ENCODE measurements at places on chromosomes 2 and 18. TPM values are rescaled to one million over a fixed set of nuclear protein-coding genes. Genes with fewer than 3 reads are reported as not detected.

DNA sequence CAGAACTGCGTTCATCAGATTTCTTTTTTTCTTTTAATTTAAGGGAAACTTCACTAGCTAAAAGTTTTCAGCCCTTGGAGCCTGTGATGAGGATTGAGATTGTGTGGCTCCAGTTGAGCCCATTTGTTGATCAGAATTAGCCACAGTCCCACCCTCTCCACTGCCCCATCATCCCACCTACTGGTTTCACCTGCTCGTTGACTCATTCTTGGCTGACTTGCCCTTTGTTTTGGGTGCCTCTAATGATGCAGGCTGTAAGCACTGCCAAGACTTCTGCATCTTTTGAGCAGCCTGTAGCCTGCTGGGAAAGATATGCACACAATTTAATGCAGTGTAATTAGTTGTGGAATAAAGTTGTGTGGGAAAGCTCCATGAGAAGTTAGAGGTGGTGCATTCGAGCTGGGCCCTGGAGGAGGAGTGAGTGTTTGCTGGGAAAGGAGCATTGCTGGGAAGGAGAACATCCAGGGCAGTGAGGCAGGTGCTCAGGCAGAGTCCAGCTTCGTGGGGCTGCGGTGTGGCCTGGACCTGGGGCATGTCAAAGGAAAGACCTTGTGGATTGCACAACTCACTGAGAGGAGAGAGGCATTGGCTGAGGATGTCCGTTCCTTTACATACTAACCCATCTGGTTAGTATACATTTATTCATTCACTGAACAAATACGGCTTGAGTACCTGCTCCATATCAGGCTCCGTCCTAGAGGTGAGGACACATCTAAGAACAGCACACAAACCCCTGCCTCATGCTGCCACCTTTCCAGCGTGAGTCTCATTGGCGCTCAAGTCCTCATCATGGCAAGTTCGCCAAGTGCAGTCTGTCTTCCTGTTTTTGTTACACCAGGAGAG lies 18.2 kb downstream of the ASPRV1 start:
- no peaks in the 10 kb centered on the region for H3K4me1 ChIP-seq
- H3K27me3 ChIP-seq, result no peaks in the 10 kb centered on the region
- H3K27ac ChIP-seq, result no peak overlapping the region
- H3K36me3 ChIP-seq, result peaks cover 23% of the 10 kb centered on the region
- no peak for DNase-seq

DNA sequence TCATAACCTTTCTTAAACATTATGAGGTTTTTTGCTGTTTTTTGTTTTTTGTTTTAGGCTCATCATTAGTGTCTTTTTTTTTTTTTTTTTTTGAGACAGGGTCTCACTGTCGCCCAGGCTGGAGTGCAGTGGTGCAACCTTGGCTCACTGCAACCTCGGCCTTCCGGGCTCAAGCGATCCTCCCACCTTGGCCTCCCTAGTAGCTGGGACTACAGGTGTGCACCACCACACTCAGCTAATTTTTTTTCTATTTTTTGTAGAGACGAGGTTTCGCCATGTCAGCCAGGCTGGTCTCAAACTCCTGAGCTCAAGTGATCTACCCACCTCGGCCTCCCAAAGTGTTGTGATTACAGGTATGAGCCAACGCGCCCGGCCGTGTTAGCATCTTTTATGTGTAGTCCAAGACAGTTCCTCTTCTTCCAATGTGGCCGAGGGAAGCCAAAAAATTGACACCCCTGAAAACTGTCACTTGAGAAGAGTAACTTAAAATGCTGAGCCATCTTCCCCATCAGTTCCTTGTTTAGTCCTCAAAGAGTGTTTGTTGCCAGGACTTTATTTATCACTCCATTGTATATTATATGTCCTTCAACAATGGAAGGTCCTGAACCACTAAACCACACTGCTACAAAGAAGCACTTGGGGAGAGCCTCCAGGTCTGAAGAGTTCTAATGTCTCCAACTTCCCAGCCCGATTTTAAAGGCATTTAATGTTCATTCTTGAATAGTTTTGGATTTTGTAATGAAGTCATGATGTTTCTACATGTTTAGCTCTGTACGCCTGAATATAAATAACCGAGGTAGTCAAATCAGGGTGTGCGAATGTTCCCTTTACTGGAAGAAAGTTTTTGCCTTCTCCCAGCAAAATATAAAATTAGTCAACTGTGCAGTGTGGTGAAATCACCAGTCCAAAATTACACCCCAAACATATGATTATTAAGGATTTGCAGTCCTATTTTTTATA lies 26.4 kb downstream of the ZNF516 start:
- H3K27ac ChIP-seq, result no peak overlapping the region
- DNase-seq, result no peak
- H3K4me3 ChIP-seq, result no peak overlapping the region
- peaks cover 26% of the 10 kb centered on the region for H3K4me1 ChIP-seq

DNA sequence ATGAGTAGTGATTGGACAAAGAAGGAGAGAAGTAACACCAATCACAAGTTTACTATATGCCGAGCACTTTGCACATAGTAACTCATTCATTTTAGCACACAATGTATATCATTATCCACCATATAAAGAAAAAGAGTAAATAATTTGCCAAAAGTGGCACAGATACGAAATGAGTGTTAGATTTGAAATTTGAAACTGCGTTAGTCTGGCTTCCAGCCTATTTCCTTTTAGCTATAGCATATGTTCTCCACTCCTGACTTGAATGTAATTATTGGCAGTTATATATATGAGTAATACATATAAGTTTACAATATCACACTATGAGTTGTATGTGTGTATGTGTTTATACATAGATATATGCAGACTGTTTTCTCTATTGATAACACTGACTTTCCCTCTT lies 98.6 kb downstream of the NOL4 start:
- no peak for DNase-seq
- H3K27me3 ChIP-seq, result no peaks in the 10 kb centered on the region
- no peak overlapping the region for H3K27ac ChIP-seq

PJVK gene
- 19.6 TPM for polyA plus RNA-seq

DNA sequence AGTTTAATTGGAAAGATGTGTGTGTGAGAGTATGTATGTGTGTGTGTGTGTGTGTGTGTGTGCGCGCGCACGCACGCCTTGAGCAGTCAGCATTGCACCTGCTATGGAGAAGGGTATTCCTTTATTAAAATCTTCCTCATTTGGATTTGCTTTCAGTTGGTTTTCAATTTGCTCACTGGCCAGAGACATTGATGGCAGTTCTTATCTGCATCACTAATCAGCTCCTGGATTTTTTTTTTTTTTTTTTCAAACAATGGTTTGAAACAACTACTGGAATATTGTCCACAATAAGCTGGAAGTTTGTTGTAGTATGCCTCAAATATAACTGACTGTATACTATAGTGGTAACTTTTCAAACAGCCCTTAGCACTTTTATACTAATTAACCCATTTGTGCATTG lies 48.0 kb downstream of the FEZ2 start:
- DNase-seq, result no peak
- H3K36me3 ChIP-seq, result peaks cover 57% of the 10 kb centered on the region
- no peaks in the 10 kb centered on the region for H3K4me1 ChIP-seq
- no peaks in the 10 kb centered on the region for H3K27me3 ChIP-seq

GRCh38 chr2:4369826-4370419 lies 666.5 kb downstream of the DCDC2C start:
- DNase-seq, result no peak
- no peaks in the 10 kb centered on the region for H3K27me3 ChIP-seq

GRCh38 chr2:27185331-27186026 lies 26.4 kb upstream of the ATRAID start:
- no peaks in the 10 kb centered on the region for H3K27me3 ChIP-seq
- H3K27ac ChIP-seq, result peak overlapping the region; percentile 70
- H3K4me1 ChIP-seq, result no peaks in the 10 kb centered on the region
- no peak for DNase-seq
- H3K36me3 ChIP-seq, result no peaks in the 10 kb centered on the region
- H3K4me3 ChIP-seq, result no peak overlapping the region

- H3K4me3 ChIP-seq, result no peak overlapping the region
- DNase-seq, result no peak
- H3K4me1 ChIP-seq, result no peaks in the 10 kb centered on the region
- H3K27me3 ChIP-seq, result no peaks in the 10 kb centered on the region
- H3K27ac ChIP-seq, result no peak overlapping the region
Observed at GRCh38 chr2:231752061-231752460, 29.0 kb downstream of the PDE6D start.

CYS1 gene
- polyA plus RNA-seq, result 0.48 TPM

GRCh38 chr2:175931805-175932204 lies 70.3 kb downstream of the LNPK start:
- no peak for DNase-seq
- no peaks in the 10 kb centered on the region for H3K36me3 ChIP-seq
- no peak overlapping the region for H3K4me3 ChIP-seq
- H3K27ac ChIP-seq, result no peak overlapping the region

GRCh38 chr18:44957025-44957424 lies 276.3 kb downstream of the SETBP1 start:
- H3K27me3 ChIP-seq, result no peaks in the 10 kb centered on the region
- no peaks in the 10 kb centered on the region for H3K36me3 ChIP-seq
- H3K4me3 ChIP-seq, result no peak overlapping the region
- DNase-seq, result no peak

DNA sequence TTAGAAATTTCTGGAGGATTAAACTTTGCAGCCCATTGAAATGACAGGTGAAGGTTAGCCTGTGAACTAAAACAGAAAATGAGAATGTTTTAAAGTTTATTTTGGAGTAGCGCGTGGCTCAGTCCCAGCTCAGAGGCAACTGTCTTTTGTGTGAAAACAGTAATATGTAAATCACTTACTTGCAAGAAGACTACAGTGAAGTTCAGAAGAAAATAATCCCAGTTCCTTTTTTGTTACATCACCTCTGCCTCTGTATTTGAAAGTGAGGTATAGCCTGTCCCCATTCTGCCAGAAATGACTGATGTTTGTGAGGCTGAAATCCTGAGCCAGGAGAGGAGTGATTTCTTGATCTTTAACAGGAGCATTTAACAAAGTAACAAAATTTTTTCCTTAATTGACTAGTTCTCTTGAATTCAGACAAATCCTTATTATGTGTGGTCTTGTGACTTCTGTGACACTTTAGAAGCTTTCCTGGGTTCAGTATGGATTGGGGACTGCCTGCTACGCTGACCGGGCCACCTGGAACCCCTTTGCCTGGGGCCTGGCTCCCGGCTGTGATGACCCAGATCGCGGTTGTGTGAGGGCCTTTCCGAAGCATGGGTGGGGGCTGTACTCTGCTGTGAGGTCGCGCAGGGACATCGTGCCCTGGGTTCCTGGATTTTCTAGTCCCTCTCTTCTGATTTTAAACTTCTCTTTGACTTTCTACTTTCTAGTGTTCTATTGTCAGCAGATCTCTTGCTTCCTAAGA lies 24.3 kb downstream of the TRAPPC12 start:
- no peaks in the 10 kb centered on the region for H3K27me3 ChIP-seq
- peak overlapping the region; percentile 2 for H3K27ac ChIP-seq
- peaks cover 36% of the 10 kb centered on the region for H3K4me1 ChIP-seq
- H3K36me3 ChIP-seq, result no peaks in the 10 kb centered on the region

- H3K4me1 ChIP-seq, result no peaks in the 10 kb centered on the region
- DNase-seq, result no peak
- no peak overlapping the region for H3K4me3 ChIP-seq
- no peaks in the 10 kb centered on the region for H3K27me3 ChIP-seq
- H3K36me3 ChIP-seq, result no peaks in the 10 kb centered on the region
Observed at GRCh38 chr2:144834998-144835633, 315.2 kb upstream of the ZEB2 start.

GRCh38 chr2:223925106-223925505 lies 20.0 kb downstream of the WDFY1 start:
- H3K27ac ChIP-seq, result no peak overlapping the region
- no peak for DNase-seq
- no peaks in the 10 kb centered on the region for H3K4me1 ChIP-seq
- no peak overlapping the region for H3K4me3 ChIP-seq
- H3K27me3 ChIP-seq, result no peaks in the 10 kb centered on the region

DNA sequence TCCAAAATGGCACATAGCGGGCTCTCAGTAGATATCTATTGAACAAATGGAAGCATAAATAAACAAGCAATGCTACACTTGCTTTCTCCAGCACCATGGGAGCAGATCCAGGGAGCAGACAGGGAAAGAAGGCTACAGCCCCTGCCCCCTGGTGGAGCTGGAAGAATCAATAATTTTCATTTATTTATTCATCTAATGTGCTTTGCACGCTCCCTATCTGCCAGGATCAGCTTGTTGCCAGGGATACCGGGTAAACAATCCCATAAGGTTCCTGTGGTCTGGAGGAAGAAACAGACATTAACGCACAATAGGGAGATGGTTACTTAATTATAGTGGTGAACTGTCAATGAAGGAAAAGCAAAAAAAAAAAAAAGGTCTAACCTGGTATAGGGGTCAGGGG lies 40.1 kb upstream of the CLASP1 start:
- H3K27me3 ChIP-seq, result no peaks in the 10 kb centered on the region
- no peaks in the 10 kb centered on the region for H3K36me3 ChIP-seq
- H3K4me1 ChIP-seq, result peaks cover 6% of the 10 kb centered on the region
- DNase-seq, result peak; percentile 83
- no peak overlapping the region for H3K27ac ChIP-seq
- no peak overlapping the region for H3K4me3 ChIP-seq

DNA sequence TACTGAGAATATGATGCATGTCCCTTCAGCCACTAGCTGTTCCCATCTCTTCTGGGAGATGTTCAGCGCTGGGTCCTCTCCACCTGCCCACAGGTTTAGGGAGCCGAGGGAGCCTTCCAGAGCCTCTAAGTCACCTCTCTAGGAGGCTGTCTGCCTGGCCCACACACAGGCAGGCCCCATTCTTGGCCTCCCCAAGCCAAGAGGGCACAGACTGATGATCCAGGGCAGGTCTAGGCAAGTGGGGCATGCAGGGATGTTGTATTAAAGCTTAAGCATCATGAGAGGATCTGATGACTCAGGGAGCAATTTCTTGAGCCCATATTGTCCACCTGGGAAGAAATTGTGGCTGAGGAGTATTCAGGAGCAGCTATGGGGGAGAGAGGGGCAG lies 19.9 kb downstream of the TMSB10 start:
- no peak overlapping the region for H3K27ac ChIP-seq
- no peak overlapping the region for H3K4me3 ChIP-seq
- no peaks in the 10 kb centered on the region for H3K27me3 ChIP-seq
- H3K4me1 ChIP-seq, result peaks cover 2% of the 10 kb centered on the region

- DNase-seq, result no peak
- peak overlapping the region; percentile 4 for H3K27ac ChIP-seq
- peaks cover 9% of the 10 kb centered on the region for H3K4me1 ChIP-seq
- no peaks in the 10 kb centered on the region for H3K27me3 ChIP-seq
Observed at GRCh38 chr2:98734162-98734561, 3.2 kb upstream of the MGAT4A start.

DNA sequence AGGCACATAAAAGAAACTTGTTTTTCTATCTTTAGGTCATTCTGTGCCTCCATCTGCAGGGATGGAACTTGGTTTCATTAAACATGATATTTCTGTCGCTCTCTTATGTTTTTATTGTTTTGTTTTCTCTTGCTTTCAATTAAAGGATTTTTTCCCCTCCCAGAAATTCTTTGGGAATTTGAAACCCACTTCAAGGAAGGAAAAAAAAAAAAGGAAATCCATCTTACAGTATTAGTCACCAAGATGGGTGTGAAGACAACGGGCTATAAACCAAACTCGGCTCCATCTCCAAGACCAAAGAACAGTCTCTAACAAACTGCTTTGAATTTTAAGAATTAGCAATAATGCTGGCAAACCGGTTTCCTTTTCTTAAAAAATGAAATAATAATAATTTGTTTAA lies 244.1 kb downstream of the BCL11A start:
- no peaks in the 10 kb centered on the region for H3K4me1 ChIP-seq
- no peaks in the 10 kb centered on the region for H3K27me3 ChIP-seq
- H3K36me3 ChIP-seq, result no peaks in the 10 kb centered on the region

LIMS3 gene
- 5.4 TPM for polyA plus RNA-seq

TEX44 gene
- polyA plus RNA-seq, result not detected

- peak; percentile 7 for DNase-seq
- no peak overlapping the region for H3K4me3 ChIP-seq
Observed at GRCh38 chr2:222609381-222609780, 46.5 kb downstream of the FARSB start.

GRCh38 chr2:179252423-179252822 lies 12.2 kb downstream of the SESTD1 start:
- no peaks in the 10 kb centered on the region for H3K27me3 ChIP-seq
- H3K4me3 ChIP-seq, result no peak overlapping the region
- no peak overlapping the region for H3K27ac ChIP-seq
- H3K36me3 ChIP-seq, result no peaks in the 10 kb centered on the region

Data from adrenal gland (tissue), 19 donors.